ENCODE measurements at places on chromosomes 5 and 9.

GRCh38 chr5:73691302-73692080, 65.5 kb downstream of the ARHGEF28 start:
- DNase-seq, result no peak

- no peak for DNase-seq
Observed at GRCh38 chr9:134730011-134730760, 88.6 kb downstream of the COL5A1 start.

- DNase-seq, result peak; percentile 92
Observed at GRCh38 chr5:91379914-91380490, 3.1 kb downstream of the ARRDC3 start.

GRCh38 chr5:172486451-172486850, 32.1 kb upstream of the SH3PXD2B start:
- no peak for DNase-seq

DNA sequence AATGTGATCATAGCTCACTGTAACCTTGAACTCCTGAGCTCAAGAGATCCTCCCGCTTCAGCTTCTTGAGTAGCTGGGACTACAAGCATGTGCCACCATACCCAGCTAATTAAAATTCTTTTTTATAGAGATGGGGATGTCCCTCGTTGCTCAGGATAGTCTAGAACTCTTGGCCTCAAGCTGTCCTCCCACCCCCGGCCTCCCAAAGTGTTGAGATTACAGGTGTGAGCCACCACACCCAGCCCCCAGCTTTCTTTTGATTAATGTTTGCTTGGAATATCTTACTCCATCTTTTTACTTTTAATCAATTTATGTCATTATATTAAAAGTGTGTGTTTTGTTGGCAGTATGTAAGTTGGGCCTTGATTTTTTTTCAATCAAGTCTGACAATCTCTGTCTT, 59.4 kb upstream of the EXOC3 start:
- DNase-seq, result no peak

DNA sequence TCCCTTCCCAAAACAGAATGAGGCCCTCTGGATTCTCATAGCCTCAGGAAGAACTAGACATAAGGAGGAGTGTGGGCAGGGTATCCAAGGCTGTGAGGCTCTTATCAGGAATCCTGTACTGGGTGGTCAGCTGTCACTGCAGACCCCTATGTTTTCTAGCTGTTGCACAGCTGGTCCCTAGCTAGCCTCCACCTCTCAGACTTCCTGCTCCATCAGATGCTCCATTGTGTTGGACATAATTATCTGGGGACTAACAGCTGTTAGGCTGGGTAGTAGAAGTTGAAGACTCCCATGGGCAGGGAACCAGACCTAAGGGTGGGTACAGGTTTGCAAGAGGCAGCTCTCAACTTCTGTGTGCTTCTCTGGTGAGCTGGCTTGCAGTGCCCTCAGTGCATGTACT, 18.4 kb downstream of the FAM219A start:
- DNase-seq, result no peak

GRCh38 chr9:14296495-14297113, 17.3 kb downstream of the NFIB start:
- DNase-seq, result no peak

- DNase-seq, result no peak
Observed at GRCh38 chr9:129071526-129072126, 9.3 kb upstream of the DOLPP1 start.

- no peak for DNase-seq
Observed at GRCh38 chr9:129198319-129199043, 20.4 kb upstream of the IER5L start.

DNA sequence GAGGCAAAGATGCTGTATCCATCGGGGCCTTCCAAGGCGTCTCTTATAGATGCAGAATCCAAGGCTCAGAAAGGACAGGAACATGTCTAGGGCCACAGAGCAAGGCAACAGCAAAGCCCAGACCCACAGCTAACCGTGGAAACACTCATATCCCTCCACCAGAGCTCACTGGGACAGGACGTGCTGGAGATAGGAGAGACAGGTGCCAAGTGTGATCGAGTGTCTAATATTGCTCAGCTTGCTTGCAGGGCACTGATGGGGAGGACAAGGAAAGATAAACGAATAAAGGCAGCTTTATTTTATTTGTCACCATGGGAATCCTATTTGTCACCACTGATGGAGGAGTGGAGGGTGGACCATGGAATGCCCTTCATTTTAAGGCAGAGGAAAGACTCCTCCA, 44.0 kb upstream of the AKNA start:
- no peak for DNase-seq

DNA sequence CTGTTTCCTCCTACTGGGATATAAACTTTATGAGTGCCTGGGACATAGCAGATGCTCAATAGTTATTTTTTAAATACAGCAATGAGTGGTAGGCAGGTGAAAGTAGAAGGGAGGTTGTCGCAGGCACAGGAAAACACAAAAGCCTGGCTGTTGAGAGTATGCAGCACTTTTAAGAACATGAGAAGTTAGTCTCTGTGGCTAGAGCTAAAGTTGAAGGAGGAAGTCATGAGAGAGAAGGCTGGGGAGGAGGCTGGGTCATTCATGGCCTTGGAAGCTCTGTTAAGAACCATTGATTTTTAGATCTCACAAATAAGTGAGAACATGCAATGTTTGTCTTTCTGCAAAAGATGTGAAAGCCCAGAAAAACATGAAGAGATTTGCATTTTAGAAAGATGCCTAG, 126.7 kb downstream of the PRKACG start:
- DNase-seq, result no peak

GRCh38 chr5:129113867-129114266, 19.3 kb downstream of the ISOC1 start:
- DNase-seq, result no peak

DNA sequence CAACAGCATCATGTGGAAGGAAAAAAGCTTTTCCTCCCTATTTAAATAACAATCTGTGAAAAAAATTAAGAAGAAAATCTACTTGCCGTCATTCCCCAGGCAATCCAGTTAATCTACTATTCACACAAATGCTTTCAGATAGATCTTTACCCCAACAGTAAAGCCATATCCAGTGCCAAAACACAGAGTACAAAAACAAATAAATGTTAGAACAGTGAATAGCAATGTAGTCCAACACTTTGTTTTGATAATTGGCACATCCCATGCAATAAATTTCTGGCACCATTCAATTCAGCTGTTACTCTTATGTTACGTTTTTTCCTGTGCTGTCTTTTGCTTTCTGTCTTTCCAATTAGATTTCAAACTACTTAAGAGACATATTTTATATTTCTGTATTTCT, 2245.5 kb upstream of the WWC1 start:
- DNase-seq, result no peak

DNA sequence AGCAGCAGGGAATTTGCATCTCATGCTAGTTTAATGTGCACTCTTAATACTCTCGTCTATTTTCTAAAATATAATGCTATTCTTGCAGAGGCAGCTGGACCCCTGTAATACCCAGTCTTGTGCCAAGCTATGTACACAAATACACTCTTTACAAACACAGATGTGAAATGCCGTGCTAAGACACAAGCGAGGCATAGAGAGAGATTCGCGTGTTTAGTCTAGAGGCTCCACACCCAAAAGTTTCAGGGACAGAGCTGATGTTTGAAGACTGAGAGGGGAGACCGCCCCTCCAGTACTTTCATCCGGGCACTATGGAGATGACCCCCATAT, 1.2 kb downstream of the DPYSL3 start:
- DNase-seq, result no peak
